CMK (cell line): ENCODE measurements at places on chromosomes 3 and 15.

DNA sequence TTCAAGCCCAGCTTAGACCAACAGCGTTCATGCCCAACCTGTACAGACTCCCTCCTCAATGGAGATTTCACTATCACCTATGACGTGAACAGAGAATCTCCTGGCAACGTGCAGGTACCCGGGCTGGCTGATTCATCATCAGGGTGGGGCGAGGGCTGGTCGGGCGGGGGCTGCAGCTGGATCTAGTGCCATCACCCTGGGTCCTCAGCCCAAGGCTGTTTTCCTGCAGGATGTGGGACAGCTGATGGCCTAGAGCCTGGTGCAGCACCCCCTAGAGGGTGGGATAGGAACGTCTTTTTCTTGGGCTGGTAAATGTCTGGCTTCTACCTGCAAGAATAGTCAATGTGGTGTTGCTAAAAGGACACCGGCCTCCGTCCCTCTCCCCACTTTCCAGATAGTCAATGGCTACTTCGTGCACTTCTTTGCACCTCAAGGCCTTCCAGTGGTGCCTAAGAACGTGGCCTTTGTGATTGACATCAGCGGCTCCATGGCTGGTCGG, 4.4 kb downstream of the ITIH3 start:
- DNase-seq: no peak

GRCh38 chr15:85456798-85457197, 76.4 kb downstream of the AKAP13 start:
- DNase-seq: no peak

DNA sequence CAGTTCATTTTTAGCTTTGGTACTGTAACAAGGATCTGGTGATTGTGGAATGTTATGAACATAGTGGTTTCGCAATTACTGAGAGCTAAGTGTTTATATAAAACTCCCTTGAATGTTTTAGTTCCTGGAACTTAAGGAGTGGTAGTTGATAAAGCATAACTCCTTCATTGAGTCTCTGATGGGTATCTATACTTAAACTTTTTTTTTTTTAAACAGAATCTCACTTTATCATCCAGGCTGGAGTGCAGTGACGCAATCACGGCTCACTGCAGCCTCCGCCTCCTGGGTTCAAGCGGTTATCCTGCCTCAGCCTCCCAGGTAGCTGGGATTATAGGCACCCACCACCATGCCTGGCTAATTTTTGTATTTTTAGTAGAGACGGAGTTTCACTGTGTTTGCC, 11.3 kb downstream of the PRKCI start:
- DNase-seq: no peak

DNA sequence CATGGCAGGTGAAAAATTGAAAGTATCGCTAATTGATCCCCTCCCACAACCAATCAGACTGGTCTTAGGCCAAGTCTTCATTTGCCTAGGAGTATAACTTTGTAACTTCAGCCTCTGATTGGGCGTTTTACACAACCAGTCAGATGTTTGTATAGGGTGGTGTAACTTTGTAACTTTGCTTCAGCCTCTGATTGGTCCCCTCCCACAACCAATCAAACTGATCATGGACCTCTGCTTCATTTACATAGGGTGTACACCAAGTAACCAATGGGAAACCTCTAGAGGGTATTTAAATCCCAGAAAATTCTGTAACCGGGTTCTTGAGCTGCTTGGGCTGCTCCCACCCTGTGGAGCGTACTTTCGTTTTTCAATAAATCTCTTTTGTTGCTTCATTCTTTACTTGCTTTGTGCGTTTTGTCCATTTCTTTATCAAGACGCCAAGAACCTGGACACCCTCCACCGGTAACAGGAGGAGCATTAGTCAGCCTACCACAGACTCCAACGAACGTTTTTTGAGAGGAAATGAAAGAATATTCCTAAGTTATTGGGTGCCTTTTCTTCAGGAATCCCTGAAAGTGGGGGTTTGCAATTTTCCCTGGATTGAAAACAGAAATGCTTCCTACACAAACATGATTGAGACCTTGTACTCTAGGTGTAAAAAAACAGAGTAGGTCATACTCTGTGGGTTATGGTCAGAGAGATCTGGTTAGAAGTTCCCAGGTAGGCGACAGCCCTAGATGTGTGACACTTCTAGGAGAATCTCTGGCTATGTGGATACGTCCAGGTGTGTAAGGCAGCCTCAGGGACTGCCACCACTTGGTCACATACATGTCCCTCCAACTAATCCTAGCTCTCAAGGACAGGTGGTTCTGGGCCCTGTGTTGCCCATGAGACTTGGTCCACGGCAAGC, 5.5 kb upstream of the SACM1L start:
- DNase-seq: no peak
